ENCODE measurements at places on chromosomes 2 and 18.

GRCh38 chr2:238652771-238653157, 195.1 kb upstream of the TWIST2 start:
- DNase-seq: no peak

GRCh38 chr2:205022841-205023240, 477.6 kb downstream of the PARD3B start:
- DNase-seq: no peak

- no peak for DNase-seq
Measured at GRCh38 chr2:11874861-11875260, 128.4 kb downstream of the LPIN1 start.

DNA sequence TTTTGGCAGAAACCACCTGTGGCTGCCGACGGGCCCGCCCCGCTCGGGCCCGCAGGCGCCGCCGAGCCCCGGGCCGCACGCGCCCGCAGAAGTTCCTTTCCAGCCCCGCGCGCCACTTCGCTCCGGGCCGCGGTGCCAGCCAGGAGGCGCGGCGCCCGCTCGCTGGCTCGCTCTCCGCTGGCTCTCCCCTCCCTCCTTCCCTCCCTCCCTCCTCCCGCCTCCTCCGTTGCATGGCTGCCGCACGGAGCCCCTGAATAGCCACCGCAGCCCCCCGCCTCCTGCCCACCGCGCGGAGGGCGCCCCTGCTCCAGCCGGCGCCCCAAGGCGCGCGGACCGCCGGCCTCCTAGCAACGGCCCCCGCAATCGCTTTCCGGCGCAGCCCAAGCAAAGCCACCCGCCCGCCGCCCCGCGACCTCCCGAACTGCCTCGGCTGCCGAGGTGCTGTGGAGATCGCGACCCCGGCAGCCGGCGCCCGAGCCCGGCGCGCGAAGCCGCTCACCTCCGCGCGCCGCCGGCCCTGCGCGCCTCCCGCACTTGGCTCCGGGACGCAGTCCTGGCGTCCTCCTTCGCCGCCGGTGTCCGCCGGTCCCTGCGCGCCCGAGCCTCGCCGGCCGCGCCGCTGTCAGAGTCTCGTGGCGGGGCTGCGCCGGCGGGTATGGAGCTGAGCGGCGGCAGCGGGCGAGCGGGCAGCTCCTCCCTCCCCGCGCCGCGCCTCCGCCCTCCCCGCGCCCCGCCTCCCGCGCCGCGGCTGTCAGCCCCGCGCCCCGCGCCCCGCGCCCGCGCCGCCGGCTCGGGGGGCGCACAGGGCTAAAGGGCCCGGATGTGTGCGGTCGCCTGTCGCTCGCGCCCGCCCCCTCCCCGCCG, at the start of gene ZBTB7C:
ZBTB7C (minus strand) TSS at position 657 of the 864 bp plus-strand sequence.
- DNase-seq: no peak

GRCh38 chr2:222303828-222304736, 5.3 kb upstream of the PAX3 start:
- no peak for DNase-seq

- DNase-seq: no peak
Measured at GRCh38 chr2:103823847-103824246, 1030.1 kb upstream of the POU3F3 start.

DNA sequence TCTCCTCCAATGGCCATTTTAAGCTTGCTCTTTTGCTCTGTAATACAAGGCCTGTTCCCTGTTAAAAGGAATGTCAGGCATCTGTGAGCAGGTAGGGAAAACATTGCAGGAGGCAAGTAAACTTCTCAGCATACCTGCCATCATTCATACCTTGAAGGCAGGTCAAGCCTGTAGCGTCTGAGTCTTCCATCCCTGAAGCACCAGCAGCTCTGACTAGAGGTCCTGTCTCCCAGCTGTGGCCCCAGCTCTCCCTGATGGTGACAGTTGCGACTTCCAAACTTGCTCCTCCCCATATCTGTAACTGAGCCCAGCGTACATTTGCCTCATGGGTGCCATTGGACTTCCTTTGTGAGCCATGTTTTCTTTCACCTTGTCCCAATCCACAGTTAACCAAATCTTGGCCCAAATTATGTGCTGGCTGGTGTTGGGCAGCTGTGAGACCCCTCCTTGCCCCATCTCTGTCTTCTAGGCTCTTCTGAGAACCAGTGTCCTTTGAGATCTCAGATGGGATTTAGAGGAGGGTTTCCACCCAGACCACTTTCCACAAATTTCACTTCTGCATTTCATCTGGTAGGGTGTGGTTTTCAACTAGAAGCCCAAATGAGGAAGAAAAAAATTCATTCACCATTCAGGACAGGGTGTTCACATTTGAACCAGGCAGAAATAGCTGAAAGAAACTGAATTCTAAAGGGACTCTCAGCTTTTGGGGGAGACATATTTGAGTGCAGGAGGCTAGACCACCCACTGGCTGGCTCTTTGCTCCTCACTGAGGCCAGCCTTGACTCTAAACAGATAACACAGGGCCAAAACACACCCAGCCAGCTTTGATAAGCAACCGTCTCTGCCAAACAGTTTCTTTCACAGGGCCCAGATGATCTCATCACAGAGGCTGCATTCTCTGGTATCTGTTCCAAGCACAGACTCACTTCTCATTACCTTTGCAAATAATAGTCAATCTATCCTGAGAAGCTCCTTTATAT, 66.4 kb upstream of the MSH2 start:
- no peak for DNase-seq

- DNase-seq: no peak
Measured at GRCh38 chr2:230878599-230879188, 14.0 kb downstream of the ITM2C start.

GRCh38 chr2:24337890-24338289, 22.4 kb downstream of the ITSN2 start:
- no peak for DNase-seq

- DNase-seq: no peak
Measured at GRCh38 chr2:35864141-35864540, 491.4 kb upstream of the CRIM1 start.

GRCh38 chr2:186572705-186573104, 17.2 kb upstream of the ITGAV start:
- no peak for DNase-seq

DNA sequence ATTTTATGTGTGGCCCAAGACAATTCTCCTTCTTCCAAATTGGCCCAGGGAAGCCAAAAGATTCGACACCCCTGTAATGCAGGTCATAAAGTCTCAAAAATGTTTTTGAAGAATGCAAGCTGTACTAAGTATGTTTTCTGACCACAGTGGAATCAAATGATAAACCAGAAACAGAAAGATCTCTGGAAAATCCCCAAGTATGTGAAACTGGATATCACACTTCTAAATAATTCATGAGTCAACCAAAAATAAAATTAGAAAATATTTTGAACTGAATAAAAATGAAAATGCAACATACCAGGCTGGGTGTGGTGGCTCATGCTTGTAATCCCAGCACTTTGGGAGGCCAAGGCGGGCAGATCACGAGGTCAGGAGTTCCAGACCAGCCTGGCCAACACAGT, 34.1 kb upstream of the UBE2F start:
- peak; percentile 63 for DNase-seq

- no peak for DNase-seq
Measured at GRCh38 chr2:3606370-3607201, 11.7 kb downstream of the COLEC11 start.

DNA sequence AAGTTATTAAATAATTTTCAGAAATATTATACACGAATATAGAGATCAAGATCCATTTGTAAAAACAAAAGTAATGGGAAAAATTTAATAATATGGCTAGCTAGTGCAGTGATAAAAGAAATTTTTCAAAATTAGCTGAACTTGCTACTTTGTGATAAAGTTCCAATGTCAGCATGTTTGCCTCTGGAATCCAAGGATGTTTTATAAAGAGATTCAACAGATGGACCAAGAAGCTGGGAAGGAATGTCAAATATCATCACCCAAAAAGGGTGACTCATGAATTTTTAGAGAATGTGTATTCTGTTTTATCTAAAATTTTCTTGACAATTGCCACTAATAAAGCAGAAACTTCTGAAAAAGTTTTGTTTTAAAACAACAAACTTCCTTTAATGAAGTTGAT, 95.3 kb downstream of the FSIP2 start:
- no peak for DNase-seq

DNA sequence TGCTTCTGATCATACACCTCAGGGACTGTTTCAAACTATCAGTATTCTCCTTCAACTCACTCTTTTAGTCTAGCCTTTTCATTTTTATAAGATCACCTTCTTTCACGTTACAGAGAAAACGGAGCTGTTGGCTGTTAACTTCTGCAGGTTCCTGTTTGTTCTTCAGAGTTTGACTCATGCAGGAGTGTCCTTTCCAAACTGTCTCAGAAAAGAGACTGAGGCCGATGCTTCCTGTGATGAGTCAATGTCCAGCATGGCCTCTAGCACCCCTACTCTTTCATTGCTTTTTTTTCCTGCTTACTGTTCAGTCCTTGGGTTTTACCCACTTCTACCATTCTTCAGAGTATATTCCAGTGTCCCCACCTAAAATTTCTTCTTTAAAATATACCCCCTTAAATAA, 240.8 kb upstream of the RGPD4 start:
- no peak for DNase-seq

GRCh38 chr2:45759310-45759851, 107.9 kb downstream of the PRKCE start:
- no peak for DNase-seq

- DNase-seq: no peak
Measured at GRCh38 chr2:42053791-42054701, 6.2 kb downstream of the PKDCC start.

DNA sequence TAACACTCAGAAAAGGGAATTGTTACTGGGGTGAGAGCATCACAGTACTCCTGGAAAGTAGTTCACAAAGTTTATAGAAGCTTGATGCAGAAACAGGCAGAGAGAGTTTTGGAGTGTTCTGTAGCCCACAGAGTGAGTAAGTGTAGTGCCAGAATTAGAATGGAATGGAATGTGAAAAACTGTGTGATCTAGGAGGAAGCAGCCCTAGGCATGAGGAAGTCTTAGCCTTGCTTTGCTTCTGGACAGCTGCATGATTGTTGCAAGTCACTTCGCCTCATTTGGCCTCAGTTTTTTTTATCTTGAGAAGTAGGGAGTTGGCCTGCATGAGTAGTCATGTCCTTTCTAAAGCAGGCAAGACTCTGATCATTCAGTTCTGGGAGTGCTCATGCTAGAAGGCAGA, 10.9 kb downstream of the SERPINB12 start:
- DNase-seq: peak; percentile 84

GRCh38 chr18:33720133-33720532, 142.1 kb downstream of the ASXL3 start:
- DNase-seq: peak; percentile 22

DNA sequence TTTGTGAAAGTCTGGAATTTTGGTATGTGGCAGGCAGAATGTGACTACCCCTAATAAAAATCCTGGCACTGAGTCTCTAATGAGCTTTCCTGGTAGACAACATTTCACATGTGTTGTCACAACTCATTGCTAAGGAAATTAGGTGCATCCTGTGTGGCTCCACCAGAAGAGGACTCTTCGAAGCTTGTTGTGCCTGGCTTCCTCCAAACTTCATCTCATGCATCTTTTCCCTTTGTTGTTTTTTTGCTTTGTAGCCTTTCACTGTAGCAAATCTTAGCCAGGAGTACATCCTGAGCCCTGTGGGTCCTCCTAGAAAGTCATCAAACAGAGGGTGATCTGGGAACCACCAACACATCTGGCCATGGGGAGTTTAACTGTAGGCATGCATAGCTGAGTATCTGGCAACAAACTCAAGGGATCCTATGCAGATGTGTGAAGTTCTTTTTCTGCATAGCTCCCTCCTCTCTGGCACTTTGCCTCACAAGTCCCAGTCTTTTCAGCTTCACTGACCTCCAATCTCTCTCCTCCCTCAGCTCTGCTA, 42.1 kb upstream of the SERTAD2 start:
- DNase-seq: no peak

- DNase-seq: no peak
Measured at GRCh38 chr2:237351046-237351445, 62.9 kb downstream of the COL6A3 start.

- DNase-seq: peak; percentile 70
Measured at GRCh38 chr2:237122214-237122666, 36.6 kb downstream of the COPS8 start.

DNA sequence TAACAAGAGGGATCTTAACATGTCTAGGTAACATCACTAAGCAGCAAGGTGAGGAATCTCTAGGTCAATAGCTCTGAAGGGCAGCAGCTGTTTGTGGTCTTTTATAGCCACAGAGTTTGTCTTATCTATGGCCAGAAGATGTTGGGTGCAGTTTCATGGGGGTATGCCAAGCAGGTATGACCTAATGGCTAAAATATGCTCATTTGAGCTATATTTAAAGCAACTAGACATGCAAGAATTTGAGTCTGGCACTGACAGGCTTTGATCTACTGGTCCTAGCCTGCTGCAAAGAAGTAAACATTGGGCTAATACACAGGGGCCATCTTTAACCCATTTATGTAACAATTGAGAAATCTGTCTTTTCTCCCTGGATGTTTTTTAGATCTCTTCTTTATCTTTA, 13.9 kb upstream of the UGP2 start:
- DNase-seq: no peak

DNA sequence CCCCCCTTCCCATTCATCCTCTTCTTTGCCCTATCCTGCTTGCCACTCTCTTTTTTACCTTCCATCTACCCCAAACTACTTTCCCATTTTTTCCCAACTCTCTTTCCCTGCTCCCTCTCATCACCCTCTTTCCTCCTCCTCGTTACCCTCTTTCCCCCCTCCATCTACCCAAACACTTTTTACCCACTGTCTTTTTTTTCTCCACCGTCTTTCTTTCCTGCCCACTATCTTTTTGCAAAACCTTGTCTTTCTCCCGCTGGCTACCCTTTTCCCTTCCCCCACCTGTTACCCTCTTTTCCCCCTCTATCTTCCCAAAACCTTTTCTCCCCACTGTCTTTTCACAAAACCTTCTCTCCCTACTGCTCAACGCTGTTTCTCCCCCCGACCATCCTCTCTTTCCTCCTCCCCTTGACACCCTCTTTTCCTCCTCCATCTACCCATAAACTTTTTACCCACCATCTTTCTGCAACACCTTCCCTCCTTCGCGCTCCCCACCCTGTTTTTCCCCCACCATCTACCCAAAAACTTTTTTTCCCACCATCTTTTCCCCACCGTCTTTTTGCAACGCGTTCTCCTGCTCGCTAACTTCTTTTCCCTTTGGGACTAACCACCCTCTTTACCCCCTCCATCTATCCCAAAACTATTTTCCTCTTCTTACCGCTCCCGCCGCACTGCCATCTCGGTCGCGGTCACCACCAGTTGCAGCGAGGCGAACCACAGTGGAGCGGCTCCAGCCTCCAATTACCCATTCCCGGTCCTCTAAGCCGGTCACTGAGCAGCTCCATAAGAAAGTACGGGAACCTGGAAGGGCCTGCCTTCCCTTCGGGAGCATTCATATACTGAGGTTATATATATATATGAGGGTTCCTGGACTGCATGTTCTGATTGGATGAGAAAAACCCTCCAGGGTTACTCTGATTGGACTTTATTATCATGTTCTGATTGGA, 15.0 kb downstream of the CCDC74A start:
- no peak for DNase-seq

- no peak for DNase-seq
Measured at GRCh38 chr2:237892478-237892877, 33.1 kb downstream of the RAMP1 start.

- DNase-seq: no peak
Measured at GRCh38 chr18:76621782-76622495, 126.9 kb upstream of the ZNF516 start.

All from stromal cell of bone marrow (primary cell).